ENCODE measurements at places on chromosomes 1 and 21. TPM values are rescaled to one million over a fixed set of nuclear protein-coding genes. Genes with fewer than 3 reads are reported as not detected.

OR6K3 gene
- polyA plus RNA-seq, result not detected

NME7 gene
- polyA plus RNA-seq, result 37.5 TPM

C1orf141 gene
- polyA plus RNA-seq, result not detected

S100A2 gene
- 10.3 TPM for polyA plus RNA-seq

- H3K36me3 ChIP-seq, result no peaks in the 10 kb centered on the region
- H3K4me3 ChIP-seq, result no peak overlapping the region
- DNase-seq, result peak; percentile 64
- H3K4me1 ChIP-seq, result no peaks in the 10 kb centered on the region
These were observed 681.2 kb downstream of the PLPP3 start for GRCh38 chr1:55898181-55898580.

- no peaks in the 10 kb centered on the region for H3K36me3 ChIP-seq
- no peaks in the 10 kb centered on the region for H3K4me1 ChIP-seq
- H3K27me3 ChIP-seq, result no peaks in the 10 kb centered on the region
- no peak overlapping the region for H3K4me3 ChIP-seq
- H3K27ac ChIP-seq, result no peak overlapping the region
- DNase-seq, result no peak
These were observed 103.6 kb upstream of the KAZN start for GRCh38 chr1:14494911-14495310.

DNA sequence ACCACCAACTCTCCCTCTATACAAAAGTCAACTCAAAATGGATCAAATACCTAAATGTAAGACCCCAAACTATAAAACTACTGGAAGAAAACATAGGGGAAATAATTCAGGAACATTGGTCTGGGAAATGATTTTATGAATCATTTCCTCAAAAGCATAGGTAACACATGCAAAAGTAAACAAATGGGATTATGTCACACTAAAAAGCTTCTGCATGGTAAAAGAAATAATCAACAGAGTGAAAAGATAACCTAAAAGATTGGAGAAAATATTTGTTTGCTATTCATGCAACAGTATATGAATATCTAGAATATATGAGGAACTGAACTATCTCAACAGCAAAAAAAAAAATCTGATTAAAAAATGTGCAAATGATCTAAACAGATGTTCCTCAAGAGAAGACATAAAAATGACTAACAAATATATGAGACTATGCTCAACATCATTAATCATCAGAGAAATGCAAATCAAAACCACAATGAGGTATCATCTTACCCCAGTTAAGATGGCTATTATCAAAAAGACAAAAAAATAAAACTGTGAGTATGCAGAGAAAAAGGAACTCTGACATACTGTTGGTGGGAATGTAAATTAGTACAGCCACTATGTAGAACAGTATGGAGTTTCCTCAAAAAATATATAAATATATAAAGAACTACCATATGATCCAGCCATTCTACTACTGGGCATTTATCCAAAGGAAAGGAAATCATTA lies 47.8 kb downstream of the VCAM1 start:
- no peaks in the 10 kb centered on the region for H3K27me3 ChIP-seq
- peak; percentile 70 for DNase-seq
- no peak overlapping the region for H3K4me3 ChIP-seq

GRCh38 chr21:35609263-35609662 lies 451.1 kb downstream of the SETD4 start:
- no peak overlapping the region for H3K27ac ChIP-seq
- DNase-seq, result no peak
- H3K4me3 ChIP-seq, result no peak overlapping the region
- no peaks in the 10 kb centered on the region for H3K36me3 ChIP-seq
- H3K27me3 ChIP-seq, result no peaks in the 10 kb centered on the region

DNA sequence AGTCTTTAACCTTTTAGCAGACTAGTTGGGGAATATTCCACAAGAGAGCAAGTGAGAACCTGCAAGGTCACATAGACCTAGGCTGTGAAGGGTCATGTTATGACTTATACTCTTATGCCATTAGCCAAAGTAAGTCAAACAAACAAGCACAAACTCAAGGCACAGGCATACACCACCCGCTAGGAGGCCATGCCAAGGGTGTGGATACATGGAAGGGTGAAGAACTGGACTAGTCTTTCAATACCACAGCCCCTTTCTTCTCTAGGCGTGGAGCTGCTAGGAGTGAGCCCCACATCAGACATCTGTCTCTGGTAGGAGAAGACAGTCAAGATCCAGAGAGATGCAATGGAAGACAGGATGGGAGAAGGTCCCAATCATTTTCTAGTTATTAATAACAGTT lies 68.6 kb downstream of the BACH1 start:
- H3K4me3 ChIP-seq, result no peak overlapping the region
- DNase-seq, result no peak
- no peaks in the 10 kb centered on the region for H3K27me3 ChIP-seq
- peaks cover 3% of the 10 kb centered on the region for H3K36me3 ChIP-seq
- no peaks in the 10 kb centered on the region for H3K4me1 ChIP-seq

DNA sequence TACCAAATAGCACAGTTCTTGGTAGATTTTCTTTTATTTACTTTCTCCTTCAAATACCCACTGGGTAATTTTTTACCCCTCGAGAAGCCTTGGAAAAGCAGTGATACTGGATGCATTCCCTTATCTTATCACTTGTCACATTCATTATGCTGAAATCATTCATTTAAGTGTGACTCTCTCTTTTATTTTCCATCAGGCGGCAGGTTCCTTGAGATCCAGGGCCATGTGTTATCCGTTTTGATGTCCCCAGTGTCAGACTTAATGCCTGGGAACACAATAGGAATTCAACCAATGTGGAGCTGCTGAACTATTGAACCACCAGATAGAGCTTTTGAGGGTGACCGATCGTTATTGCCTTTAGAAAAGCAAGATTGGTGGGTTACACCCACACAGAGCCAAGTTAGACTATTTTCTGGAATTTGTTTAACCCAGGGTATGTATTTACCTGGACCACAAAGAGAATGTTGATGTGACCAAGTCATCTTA lies 51.5 kb upstream of the ATP5PO start:
- no peaks in the 10 kb centered on the region for H3K27me3 ChIP-seq
- H3K4me1 ChIP-seq, result peaks cover 17% of the 10 kb centered on the region
- no peak overlapping the region for H3K4me3 ChIP-seq
- no peak for DNase-seq
- no peak overlapping the region for H3K27ac ChIP-seq
- H3K36me3 ChIP-seq, result no peaks in the 10 kb centered on the region

DNA sequence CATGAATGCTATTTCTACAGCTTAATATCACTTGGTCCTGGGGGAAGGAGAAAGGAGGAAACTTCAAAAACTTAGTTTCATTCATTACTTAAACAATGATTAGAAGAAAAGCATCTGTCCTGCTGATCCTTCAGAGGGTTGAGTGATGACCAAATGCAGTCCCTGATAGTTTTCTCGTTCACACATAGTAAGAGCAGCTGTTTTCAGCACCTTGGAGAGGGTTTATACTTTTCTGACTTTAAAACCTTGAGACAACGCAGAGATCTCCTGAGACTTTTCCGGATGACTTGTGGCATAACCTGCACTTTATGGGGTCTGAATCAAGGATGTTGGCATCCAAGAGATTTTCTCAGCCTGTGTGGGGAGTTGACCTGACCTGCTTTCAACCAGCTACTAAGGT lies 94.0 kb upstream of the KCND3 start:
- no peaks in the 10 kb centered on the region for H3K27me3 ChIP-seq
- H3K4me3 ChIP-seq, result no peak overlapping the region
- peak; percentile 5 for DNase-seq
- H3K36me3 ChIP-seq, result no peaks in the 10 kb centered on the region

GRCh38 chr1:109361069-109361468 lies 36.6 kb downstream of the SORT1 start:
- DNase-seq, result no peak
- H3K4me1 ChIP-seq, result peaks cover 4% of the 10 kb centered on the region
- H3K4me3 ChIP-seq, result no peak overlapping the region
- H3K27ac ChIP-seq, result no peak overlapping the region

All from fibroblast of lung (primary cell).